MCF 10A (cell line): ENCODE measurements at places on chromosomes 3 and 15.

GRCh38 chr3:123193448-123194101 is 8.2 kb upstream of the SEC22A start:
- no peaks in the 10 kb centered on the region for H3K27me3 ChIP-seq
- H3K36me3 ChIP-seq: no peaks in the 10 kb centered on the region
- H3K4me1 ChIP-seq: no peaks in the 10 kb centered on the region
- no peak overlapping the region for H3K4me3 ChIP-seq
- DNase-seq: no peak
- H3K27ac ChIP-seq: no peak overlapping the region

GRCh38 chr3:28682121-28682520 is 333.5 kb upstream of the AZI2 start:
- no peaks in the 10 kb centered on the region for H3K4me1 ChIP-seq
- H3K27ac ChIP-seq: no peak overlapping the region
- no peaks in the 10 kb centered on the region for H3K36me3 ChIP-seq
- H3K4me3 ChIP-seq: no peak overlapping the region

DNA sequence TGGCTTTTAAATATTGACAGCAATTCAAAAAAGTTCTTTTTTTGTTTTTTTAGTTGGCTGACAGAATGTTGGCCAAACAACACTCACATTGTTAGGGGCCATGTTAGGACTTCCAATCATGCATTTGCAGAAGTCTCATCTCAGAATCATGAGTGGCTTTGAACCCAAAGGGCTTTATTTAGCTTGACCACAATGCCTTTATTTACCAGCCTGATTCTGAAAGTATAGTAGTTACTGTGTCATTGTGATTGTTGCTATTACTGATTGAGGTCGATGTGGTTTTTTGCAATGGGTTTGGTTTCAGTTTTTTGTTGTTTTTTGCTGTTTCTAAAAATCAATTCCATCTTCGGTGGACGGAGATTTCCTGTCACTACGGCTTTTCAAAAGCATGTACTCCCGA is 7.2 kb downstream of the GLDN start:
- H3K36me3 ChIP-seq: no peaks in the 10 kb centered on the region
- no peak overlapping the region for H3K27ac ChIP-seq
- H3K4me3 ChIP-seq: no peak overlapping the region
- no peaks in the 10 kb centered on the region for H3K27me3 ChIP-seq
- no peak for DNase-seq

GRCh38 chr3:127307112-127307835 is 19.4 kb upstream of the PRR20G start:
- no peaks in the 10 kb centered on the region for H3K36me3 ChIP-seq
- H3K4me1 ChIP-seq: peaks cover 15% of the 10 kb centered on the region
- H3K4me3 ChIP-seq: no peak overlapping the region
- no peaks in the 10 kb centered on the region for H3K27me3 ChIP-seq
- DNase-seq: no peak

GRCh38 chr3:98734306-98734705 is 28.8 kb upstream of the ST3GAL6 start:
- H3K36me3 ChIP-seq: no peaks in the 10 kb centered on the region
- no peaks in the 10 kb centered on the region for H3K27me3 ChIP-seq

DNA sequence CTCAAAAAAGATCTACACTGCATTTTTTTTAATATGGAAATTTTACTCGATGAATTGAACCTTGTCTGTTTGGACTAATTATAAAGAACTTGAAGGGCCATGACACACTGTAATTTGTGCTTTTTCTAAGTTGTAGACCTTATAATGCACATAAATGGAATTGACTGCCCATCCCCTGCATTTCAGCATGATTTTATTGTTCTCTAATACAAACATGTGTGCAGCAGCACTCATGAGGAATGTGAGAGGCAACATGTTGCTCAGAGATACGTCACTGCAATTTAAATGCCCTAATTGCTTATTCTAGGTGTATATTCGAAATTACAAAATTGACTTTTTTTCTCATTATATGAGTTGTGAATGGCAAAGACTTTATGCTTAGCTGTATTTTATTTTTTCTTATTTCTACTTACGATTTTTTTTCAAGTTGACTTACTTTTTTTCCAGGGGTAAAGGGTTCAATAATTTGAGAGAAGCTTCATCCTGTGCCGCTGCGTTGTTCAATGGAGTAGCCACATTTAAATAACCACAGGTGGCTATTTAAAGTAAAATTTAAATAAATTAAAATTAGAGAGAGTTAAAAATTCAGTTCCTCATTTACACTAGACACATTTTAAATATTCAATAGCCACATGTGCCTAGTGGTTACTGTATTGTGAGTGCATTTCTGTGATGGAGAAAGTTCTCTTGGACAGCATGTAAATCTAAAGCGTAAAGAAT is 1346.4 kb downstream of the ROBO1 start:
- H3K36me3 ChIP-seq: peaks cover 4% of the 10 kb centered on the region
- H3K27me3 ChIP-seq: no peaks in the 10 kb centered on the region
- H3K4me1 ChIP-seq: no peaks in the 10 kb centered on the region
